Omental fat pad (tissue), 4 donors: ENCODE measurements at places on chromosomes 16 and 17.
A peak's percentile ranks its signal among the peaks of the same experiment; 100 is the strongest.

GRCh38 chr16:74275031-74275636, 21.5 kb upstream of the PSMD7 start:
- DNase-seq = no peak

DNA sequence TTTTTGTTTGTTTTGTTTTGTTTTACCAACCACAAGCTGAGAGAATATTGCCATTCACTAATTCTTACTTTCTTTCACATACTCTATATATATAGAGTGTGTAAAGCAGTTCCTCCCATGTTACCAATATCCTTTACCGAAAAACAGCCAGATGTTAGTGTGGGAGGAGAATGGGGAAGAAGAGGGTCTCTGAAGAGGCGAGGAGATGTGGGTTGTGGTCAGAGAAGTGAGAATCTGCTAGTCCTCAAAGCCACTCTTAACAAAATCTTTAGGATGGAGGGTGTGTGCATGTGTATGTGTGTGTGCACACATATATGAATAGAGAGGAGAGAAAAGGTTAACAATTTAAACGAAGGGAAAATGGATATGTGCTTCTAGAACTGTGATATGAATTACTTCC, 80.6 kb downstream of the TUBD1 start:
- DNase-seq = no peak

DNA sequence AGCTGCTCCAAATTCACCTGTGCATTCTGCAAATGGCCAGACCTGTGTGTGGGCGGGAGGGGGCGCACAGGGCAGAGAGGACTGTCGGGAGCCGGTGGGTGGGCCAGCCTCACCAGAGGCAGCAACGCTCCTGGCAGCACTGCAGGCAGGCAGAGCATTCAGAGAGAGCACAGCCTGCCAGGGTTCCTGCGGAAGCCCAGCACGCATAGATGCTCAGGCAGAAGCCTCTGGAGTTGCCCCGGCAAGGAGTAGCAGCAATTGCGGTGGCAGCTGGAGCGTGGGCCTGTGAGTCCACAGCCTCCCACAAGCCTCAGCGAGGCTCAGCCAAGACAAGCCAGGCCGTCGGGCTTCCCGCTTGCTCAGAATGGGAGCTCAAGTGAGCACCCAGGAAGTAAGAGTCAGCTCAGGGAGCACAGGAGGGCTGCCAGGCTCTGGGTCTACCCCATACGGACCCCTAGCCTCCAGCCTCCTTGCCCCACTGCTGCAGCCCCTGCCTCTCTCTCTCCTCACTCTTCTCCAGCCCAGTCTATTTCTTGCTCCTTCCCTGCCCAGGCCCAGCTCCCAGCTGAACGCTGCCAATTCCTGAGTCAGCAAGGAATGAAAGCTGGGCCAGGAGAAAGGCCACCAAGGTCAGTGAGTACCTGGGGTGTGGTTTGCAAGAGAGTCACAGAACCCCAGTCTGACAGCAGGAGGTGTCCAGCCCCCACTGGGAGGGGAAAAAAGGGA, 9.6 kb downstream of the EMC6 start:
- no peak for DNase-seq

GRCh38 chr16:78705694-78706093, 606.2 kb downstream of the WWOX start:
- DNase-seq = no peak

- DNase-seq = no peak
Measured at GRCh38 chr17:69547947-69548346, 133.4 kb downstream of the MAP2K6 start.

DNA sequence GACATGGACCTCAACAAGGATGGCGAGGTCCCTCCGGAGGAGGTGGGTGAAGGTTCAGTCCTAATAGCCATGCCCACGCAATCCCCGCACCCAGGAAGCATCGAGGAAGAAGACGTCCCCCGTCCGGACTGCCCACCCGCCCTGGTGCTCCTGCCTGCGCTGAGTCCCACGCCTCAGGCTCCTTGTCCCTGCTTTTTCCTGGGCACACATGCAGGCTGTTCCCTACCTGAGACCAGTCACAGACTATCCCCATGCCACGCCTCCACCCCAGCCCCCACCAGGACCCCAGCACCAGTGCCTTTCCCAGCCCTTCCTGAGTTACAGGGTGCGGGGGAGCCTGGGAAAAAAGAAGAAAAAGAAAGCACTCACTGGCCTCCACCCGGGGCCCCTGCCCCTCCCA, 9.0 kb downstream of the FKBP10 start:
- DNase-seq = no peak

- peak; percentile 67 for DNase-seq
Measured at GRCh38 chr17:41666708-41667279, 21.9 kb upstream of the EIF1 start.

- DNase-seq = no peak
Measured at GRCh38 chr16:77430787-77431585, 3.8 kb downstream of the ADAMTS18 start.

GRCh38 chr17:3857261-3858105, 11.4 kb upstream of the NCBP3 start:
- no peak for DNase-seq

GRCh38 chr16:64657316-64658011, 464.4 kb downstream of the CDH11 start:
- DNase-seq = no peak

DNA sequence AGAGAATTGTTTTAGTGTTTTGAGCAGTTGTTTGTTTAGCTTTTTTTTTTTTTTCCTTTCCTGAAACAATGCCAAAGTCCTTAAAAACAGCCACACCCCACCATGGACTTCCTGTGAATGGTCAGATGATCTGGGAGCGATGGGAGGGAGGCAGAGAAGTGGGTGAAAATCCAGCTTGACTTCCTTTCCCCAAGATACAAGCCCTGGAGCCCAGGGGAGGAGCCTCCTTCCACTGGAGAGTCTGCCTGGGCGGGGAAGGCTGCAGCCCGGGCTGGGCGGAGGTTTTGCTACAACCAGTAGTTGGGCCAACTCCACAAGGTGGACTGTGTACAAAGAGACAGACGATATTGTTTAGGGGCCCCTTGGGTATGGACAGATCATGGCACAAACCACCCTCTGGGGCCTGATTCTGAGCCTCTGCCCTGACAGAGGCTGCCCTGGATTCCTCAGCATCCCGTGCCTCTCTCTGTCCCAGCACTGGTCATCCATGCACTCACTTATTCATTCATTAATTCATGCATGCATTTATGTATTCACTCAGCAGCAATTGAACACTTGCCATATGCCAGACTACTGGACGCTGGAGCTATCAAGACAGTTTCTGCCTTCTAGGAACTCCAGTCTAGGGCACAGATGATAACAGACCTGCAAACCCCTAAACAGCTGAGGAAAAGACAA, 29.8 kb downstream of the WSB1 start:
- no peak for DNase-seq

DNA sequence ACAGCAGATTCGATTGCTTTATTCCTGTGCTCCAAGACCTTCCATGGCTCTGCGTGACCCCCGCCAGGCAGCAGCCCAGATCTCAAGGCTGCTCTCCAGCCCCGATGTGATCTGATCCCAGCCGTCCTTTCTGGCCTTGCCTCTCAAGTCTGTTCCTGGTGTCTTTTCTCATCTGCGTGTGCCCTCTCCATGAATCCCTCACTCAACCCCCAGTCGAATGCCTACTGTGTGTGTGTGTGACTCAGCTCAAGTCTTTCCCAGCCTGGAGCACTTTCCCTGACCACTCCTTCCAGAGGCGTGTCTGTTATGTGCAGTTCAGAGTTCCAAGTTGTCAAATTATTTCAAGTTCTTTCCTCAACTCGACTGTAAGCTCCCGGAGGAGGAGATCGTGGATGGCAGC, 64.0 kb downstream of the MRM1 start:
- DNase-seq = no peak

- DNase-seq = no peak
Measured at GRCh38 chr16:1963806-1964505, 670 bp downstream of the RPS2 start.

- DNase-seq = no peak
Measured at GRCh38 chr16:90019543-90020259, 445 bp upstream of the DBNDD1 start.

DNA sequence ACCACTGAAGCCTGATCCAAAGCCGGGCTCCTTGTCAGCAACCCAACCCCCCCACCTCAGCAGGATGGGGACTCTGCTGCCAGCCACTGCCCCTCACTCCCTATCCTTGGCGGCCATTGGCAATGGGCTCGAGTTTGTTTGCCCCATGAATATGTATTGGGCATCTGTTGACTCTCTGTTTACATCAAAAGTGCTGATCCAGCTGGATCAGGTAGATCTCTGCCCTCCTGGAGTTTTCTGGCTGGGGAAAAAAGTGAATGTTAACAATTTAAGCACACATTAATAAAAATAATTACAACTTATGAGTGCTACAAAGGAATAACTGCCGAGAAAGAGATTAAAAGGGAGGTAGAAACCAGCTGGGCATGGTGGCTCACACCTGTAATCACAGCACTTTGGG, 62.5 kb downstream of the ATP2C2 start:
- DNase-seq = no peak

GRCh38 chr16:19094542-19095365, 19.0 kb upstream of the ITPRIPL2 start:
- DNase-seq = no peak
